CD4-positive, alpha-beta T cell treated with Interleukin-17A for 4 hours (primary cell): ENCODE measurements at places on chromosomes 2 and 18.

- DNase-seq, result no peak
Measured at GRCh38 chr2:212904646-212905045, 246.8 kb downstream of the IKZF2 start.

DNA sequence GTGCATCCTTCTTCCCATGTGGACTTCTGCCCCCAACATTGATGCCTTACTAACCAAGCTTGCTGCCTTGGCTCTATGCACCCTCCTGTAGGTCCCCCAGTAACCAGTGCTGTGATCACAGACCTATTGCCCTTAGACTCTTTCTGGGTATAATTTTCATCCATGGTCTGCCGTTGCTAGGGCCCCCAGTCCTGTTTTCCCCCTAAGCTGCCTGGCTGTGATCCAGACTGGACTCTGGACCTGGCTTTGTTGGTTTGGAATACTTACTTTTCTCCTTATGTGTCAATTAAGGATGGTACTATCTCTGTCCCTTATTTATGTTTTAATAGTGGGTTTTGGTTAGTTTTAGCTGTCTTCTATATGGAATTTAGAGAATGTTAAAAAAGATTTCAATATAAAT, 26.0 kb downstream of the ATP9B start:
- DNase-seq, result no peak

DNA sequence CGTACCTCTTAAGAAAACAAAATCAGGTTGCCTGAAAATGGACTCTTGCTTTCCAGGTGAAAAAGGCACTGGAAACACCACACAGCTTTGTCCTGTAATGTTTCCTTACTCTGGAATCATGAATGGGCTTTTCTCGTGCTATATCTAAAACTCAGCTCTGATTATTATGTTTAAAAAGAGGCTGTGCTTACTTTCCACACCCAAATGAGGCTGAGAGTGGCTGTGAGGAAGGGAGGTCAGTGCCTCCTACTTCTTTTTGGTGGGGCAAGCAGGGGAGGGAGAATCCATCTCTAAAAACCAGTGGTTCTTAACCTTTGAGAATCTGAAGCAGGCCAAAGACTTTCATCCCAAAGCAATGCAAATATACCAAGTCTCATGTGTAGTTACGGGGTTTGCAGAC, 148.6 kb downstream of the FAM210A start:
- no peak for DNase-seq

DNA sequence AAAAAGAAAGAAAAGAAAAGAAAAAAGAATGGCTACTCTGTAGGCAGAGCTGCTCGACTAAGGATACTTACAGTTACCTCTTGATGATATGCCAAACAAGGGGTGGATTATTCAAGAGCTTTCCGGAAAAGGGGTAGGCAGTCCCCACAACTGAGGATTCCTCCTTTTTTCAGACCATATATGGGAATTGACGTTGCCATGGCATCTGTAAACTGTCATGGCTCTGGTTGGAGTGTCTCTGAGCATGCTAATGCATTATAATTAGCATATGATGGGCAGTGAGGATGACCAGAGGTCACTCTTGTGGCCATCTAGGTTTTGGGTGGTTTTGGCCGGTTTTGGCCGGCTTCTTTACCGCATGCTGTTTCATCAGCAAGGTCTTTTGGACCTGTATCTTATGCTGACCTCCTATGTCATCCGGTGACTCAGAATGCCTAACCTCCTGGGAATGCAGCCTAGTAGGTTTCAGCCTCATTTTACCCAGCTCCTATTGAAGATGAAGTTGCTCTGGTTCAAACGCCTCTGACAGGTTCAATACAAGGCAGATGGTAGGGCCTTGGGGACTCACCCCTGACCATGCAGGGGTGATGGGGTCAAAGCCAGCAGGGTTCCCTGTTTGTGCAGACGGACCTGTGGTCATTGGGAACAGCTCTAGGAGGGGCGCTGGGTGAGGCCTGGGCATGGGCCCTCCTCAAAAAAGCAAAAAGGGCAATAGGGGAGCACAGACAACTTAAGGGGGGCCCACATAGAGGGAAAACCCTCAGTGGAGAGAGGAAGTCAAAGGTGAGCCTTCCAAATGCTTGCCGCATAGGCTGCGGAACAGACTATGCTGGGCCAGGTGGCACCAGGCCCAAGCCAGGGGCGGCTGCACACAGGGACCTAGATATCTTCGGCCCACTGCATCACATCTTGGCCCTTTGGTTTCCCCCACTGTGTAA, 251.2 kb upstream of the RAB6C start:
- DNase-seq, result no peak

GRCh38 chr2:58764338-58765104, 523.4 kb upstream of the FANCL start:
- no peak for DNase-seq

DNA sequence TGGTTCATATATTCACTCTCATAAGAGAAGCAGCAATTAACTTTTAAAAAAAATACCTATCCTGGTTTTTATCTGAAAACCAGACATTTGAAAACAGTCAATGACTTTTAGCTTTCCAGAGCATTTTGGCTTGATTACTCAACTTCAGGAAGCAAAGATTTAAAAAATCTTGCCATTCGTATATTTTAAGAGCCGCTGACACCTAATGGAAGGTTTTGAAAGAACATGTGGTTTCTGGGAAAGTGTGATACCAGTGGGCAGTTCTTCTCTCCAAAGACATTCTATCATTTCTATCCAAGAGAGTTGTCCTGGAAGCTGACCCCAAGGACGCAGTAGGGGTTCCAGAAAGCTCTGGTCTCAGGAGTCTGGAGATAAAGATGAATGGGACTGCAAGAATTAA, 234.7 kb downstream of the TTC32 start:
- no peak for DNase-seq

GRCh38 chr2:98793275-98793674, 62.3 kb upstream of the MGAT4A start:
- DNase-seq, result no peak

DNA sequence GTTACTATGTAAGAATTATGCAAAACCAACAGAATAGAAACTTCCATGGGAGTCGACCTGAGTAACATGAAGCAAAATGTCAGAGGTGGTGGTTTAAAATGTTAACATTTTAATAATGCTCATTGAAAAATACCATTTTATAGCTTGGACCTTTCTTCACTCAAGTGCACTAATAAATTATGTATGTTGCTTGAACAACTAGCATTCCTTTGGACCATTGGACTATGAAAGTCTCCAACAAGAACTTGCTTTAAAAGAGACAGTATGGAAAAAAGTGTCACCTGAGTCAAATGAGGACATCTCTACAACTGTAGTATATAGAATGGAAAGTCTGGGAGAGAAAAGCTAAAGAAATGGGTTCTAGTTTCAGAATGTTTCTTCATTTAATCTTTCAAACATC, 51.9 kb downstream of the GLS start:
- DNase-seq, result no peak

DNA sequence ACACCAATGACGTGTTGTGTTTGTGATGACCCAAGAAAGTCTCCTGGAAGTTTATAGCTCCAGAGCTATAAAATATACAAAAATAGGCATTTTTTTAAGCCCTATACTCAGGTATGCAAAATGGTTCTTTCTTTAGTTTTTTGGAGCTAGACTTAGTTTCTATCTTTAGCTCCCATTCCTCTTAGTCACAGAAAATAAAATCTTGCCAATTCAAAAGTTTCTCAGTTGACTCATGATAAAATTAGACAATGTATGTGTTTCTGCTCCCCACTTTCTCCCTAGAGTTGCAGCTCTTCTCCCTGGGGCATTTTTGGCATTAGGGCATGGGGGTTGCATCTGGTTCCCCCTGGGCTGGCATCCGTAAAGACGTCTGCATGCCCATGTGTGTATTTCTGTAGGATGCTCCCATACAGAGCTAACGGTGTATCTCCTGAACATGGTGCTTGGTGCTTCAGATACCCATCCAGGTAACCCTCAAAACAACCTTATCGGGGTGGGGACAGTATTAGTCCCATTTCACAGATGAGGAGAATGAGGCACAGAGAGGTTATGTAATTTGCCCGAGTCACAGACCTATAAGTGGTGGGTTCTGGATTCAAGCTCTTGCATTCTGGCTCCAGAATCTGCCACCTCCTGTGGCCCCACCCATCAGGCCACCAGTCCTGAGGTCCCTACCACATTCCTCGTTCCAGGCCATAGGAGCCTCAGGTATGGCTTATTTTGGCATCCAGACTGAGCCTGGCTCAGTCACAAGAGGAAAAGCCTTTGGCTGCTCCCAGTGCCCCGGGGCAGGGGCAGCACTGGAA, 43.1 kb upstream of the ASAP2 start:
- DNase-seq, result no peak

DNA sequence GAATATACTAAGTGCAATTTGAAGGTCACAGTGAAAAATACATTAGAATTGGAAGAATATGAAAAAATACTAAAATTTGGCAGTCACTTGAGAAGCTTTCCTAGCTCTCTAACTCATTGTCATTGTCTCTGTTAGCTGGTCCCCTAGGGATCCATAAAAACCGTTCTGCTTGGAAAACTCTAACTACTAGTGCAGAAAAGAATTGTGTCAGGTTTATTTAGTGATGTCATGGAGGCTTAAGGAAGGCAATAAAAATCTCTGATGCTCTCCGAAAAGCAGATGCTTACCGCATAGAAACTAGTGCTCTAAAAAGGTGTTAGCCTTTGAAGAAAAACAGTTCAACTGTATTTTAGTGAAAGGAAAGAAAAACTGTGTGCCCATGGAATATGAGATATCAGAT, 150.1 kb upstream of the DLGAP1 start:
- DNase-seq, result no peak
